ENCODE measurements at places on chromosomes 3 and 15.

DNA sequence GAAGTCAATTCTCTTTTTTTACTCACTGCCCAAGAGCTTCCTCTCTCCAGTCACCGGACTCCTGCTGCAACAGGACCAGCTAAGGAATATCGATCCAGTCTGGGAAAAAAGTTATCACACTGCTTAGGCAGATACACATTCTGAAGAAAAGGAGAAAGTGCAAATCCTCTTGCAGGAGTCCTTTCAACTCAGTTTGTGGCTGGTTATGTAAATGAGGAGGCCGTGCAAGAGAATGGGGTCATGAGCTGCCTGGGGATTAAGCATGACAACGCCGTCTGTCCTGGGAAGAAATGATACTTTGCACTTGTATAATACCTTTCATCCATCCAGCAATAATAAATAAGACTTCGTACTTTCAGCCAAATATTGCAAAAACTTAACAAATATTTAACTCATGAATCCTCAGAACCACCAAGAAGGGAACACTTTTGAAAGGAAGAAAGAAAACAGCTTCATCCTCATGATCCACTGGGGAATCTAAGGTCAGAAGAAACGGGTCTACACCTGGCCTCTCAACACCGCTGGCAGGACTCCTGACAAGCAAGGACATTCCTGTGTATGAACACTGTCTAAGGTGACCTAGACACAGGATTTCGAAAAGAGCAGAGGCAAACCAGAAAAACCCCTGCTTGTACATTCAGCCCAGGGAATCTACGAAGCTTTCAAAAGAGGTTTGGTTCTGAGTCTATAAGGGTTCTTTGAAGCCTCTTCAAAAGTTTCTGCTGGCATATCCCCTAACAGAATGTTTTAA is 13.1 kb upstream of the WWTR1 start:
- no peaks in the 10 kb centered on the region for H3K4me1 ChIP-seq
- no peaks in the 10 kb centered on the region for H3K36me3 ChIP-seq
- no peak for DNase-seq
- no peak overlapping the region for H3K27ac ChIP-seq
- H3K27me3 ChIP-seq = no peaks in the 10 kb centered on the region

- no peaks in the 10 kb centered on the region for H3K27me3 ChIP-seq
- H3K4me3 ChIP-seq = no peak overlapping the region
- no peaks in the 10 kb centered on the region for H3K36me3 ChIP-seq
- peak overlapping the region; percentile 52 for H3K27ac ChIP-seq
- no peaks in the 10 kb centered on the region for H3K4me1 ChIP-seq
Measured at GRCh38 chr15:99818872-99819271, 85.6 kb upstream of the LYSMD4 start.

DNA sequence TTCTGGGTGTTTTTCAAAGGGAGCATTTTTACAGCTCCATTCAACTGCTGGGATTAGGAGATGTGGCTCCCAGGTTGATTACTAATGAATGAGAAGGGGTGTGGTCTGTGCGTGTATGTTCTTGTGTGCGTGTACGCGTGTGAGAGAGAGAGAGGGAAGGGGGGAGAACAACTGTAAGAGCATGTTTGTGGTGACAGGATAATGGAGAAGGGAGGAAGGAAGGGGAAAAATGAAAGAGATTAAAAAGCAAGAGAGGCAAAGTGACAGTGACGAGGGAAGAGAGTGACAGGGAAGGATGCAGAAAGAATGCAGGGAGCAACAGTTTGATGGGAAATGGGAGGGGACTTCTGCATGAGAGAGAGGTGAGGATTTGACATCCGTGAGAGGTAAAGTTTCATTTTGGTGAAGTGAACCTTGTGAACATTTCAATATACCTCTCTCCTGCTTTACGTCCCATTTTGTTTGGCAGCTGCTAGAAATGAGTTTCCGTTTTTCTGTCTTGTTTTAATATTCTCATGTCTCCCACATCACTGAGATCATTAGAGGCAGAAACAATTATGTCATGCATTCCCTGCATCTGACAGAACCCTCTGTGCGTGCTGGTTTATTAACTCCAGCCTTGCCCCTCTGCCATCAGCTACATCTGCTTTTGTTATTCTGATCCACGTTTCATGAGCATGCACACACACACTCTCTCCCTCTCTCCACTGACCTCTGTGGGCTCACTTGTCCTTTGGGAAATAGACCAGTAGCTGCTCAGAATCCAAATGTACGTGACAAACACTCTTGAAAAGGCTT is 161.6 kb downstream of the GAP43 start:
- H3K4me1 ChIP-seq = peaks cover 8% of the 10 kb centered on the region
- peak overlapping the region; percentile 97 for H3K27ac ChIP-seq
- DNase-seq = no peak
- peak overlapping the region; percentile 69 for H3K4me3 ChIP-seq
- no peaks in the 10 kb centered on the region for H3K27me3 ChIP-seq

- H3K27ac ChIP-seq = no peak overlapping the region
- no peaks in the 10 kb centered on the region for H3K27me3 ChIP-seq
- DNase-seq = no peak
- H3K4me3 ChIP-seq = no peak overlapping the region
- no peaks in the 10 kb centered on the region for H3K36me3 ChIP-seq
Measured at GRCh38 chr3:183466575-183466974, 38.2 kb upstream of the MCF2L2 start.

GRCh38 chr15:65410036-65410435 is 12.7 kb downstream of the IGDCC4 start:
- no peaks in the 10 kb centered on the region for H3K36me3 ChIP-seq
- no peak overlapping the region for H3K4me3 ChIP-seq
- H3K27ac ChIP-seq = peak overlapping the region; percentile 86
- H3K4me1 ChIP-seq = peaks cover 40% of the 10 kb centered on the region
- H3K27me3 ChIP-seq = no peaks in the 10 kb centered on the region

GRCh38 chr3:130242850-130243569 is 102.5 kb upstream of the COL6A5 start:
- no peak overlapping the region for H3K4me3 ChIP-seq
- H3K27ac ChIP-seq = no peak overlapping the region
- H3K27me3 ChIP-seq = no peaks in the 10 kb centered on the region
- DNase-seq = peak; percentile 12
- no peaks in the 10 kb centered on the region for H3K36me3 ChIP-seq

GRCh38 chr3:186589121-186589520 is 18.6 kb downstream of the DNAJB11 start:
- H3K4me1 ChIP-seq = no peaks in the 10 kb centered on the region
- H3K27ac ChIP-seq = no peak overlapping the region
- H3K36me3 ChIP-seq = peaks cover 18% of the 10 kb centered on the region
- no peak for DNase-seq
- no peak overlapping the region for H3K4me3 ChIP-seq
- H3K27me3 ChIP-seq = no peaks in the 10 kb centered on the region

DNA sequence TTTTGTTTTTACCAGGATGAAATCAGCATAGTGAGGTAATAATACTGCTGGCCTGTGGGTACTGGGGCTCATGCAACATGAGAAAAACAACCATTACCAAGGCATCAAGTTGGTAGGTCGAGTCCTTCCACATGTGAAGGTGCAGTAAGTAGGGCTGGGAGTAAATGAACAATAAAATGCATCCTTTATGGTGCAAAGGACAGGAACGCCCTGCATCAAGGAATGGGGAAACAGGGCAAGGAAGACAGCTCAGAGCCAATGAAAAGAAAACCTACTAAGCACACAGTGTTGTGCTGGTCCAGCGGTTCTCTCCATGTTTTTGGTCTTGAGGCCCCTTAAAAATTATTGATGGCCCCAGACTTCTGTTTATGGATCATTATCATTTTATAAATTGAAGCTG is 168.5 kb upstream of the TPM1 start:
- H3K36me3 ChIP-seq = no peaks in the 10 kb centered on the region
- H3K4me1 ChIP-seq = no peaks in the 10 kb centered on the region
- no peak overlapping the region for H3K4me3 ChIP-seq
- no peaks in the 10 kb centered on the region for H3K27me3 ChIP-seq

GRCh38 chr15:83446904-83447709 is at the start of gene SH3GL3:
Gene SH3GL3, plus strand, starts transcription at chr15:83447341. Its CDS starts 193 bp downstream, at chr15:83447534.
- peak; percentile 86 for DNase-seq
- H3K4me3 ChIP-seq = peak within 1 kb of the TSS; percentile 34
- H3K27me3 ChIP-seq = peaks cover 5% of the 10 kb centered on the region
- H3K27ac ChIP-seq = no peak within 1 kb of the TSS
- no peaks in the 10 kb centered on the region for H3K36me3 ChIP-seq

DNA sequence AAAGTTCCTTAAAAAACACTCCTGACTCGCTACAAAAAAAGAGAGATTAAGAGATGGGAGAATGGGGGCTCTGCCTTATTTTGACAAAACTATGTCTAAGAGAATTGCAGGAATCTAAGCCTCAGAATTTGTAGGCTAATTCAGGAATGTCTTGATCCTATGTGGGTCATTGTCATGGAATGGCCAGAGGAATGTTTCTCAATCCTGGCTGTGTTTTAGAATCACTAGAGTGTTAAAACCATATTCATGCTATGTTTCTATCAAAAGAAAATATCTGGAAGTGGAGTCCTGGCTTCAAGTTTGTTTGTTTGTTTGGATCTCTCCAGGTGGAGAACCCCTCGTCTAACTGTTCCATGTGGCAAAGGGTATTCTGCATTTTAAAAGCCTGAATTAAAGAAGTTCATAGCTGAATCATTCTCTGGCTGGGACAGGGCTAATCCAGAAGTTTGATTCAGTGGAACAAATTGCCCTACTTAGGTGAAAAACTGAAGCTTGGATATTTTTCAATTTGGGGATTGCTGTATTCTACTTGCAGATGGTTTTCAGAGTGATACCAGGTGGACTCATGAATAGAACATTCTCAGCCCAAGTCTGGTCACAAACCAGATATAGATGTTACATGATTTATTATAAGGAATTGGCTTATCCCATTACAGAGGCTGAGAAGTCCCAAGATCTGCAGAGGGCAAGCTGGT is 28.2 kb downstream of the GJD2 start:
- no peak overlapping the region for H3K27ac ChIP-seq
- H3K27me3 ChIP-seq = peaks cover 3% of the 10 kb centered on the region
- DNase-seq = no peak
- no peaks in the 10 kb centered on the region for H3K36me3 ChIP-seq
- H3K4me1 ChIP-seq = peaks cover 6% of the 10 kb centered on the region

DNA sequence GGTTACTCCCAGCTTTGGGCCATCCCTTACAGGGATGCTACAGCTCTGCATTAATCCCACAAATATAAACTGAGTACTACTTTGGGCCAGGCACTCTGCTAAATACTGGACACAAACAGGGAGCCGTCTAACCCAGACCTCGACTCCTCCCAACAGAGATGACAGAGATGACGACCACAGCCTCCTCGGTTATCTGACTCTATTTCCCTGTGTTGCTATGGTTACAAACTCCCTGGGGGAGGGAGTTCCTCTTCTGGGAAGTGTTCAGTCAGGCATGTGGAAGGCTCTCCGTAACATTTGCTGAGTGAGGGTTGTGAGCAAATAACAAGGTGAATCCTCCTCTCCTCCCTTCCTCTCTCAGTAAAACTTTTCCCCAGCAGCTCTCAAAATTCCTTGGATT is 6.7 kb upstream of the CMTM7 start:
- H3K36me3 ChIP-seq = no peaks in the 10 kb centered on the region
- no peak overlapping the region for H3K27ac ChIP-seq
- H3K4me1 ChIP-seq = no peaks in the 10 kb centered on the region
- H3K27me3 ChIP-seq = no peaks in the 10 kb centered on the region

- no peaks in the 10 kb centered on the region for H3K36me3 ChIP-seq
- H3K27me3 ChIP-seq = no peaks in the 10 kb centered on the region
- no peak overlapping the region for H3K4me3 ChIP-seq
- H3K27ac ChIP-seq = no peak overlapping the region
- no peak for DNase-seq
Measured at GRCh38 chr3:25655659-25656058, 9.0 kb downstream of the TOP2B start.

DNA sequence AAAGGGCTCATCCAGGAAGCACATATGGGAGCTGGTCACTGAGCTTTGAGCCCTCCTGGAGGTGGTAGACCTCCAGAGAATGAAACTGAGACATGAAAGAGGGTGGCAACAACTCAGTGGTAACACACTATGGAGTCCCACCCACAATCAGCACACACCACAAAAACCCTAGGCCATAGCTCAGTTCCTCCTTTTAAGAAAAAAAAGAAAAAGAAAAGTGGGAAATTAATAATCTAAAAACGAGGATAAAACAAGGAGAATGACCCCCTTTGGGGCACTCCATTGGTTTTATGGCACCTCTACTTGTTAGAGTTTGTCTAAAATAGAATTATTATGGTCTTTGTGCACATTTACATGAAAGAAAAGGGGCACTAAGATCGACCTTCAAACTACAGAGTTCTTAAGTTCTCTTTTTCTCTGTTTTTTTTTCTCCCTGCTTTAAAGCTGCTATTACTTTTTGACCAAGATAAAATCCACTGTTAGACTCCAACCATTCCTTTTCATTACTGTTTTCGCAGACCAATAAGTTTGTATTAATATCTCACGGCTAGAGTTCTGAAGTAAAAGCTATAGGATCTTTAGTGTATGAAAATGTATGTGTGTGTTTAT is 40.2 kb upstream of the ZBTB20 start:
- H3K36me3 ChIP-seq = no peaks in the 10 kb centered on the region
- H3K4me1 ChIP-seq = no peaks in the 10 kb centered on the region
- no peaks in the 10 kb centered on the region for H3K27me3 ChIP-seq
- DNase-seq = no peak
- no peak overlapping the region for H3K4me3 ChIP-seq
- H3K27ac ChIP-seq = no peak overlapping the region

GRCh38 chr15:51155016-51155580 is 60.4 kb upstream of the TNFAIP8L3 start:
- no peak overlapping the region for H3K27ac ChIP-seq
- H3K27me3 ChIP-seq = no peaks in the 10 kb centered on the region
- DNase-seq = no peak
- H3K4me1 ChIP-seq = no peaks in the 10 kb centered on the region
- no peak overlapping the region for H3K4me3 ChIP-seq

DNA sequence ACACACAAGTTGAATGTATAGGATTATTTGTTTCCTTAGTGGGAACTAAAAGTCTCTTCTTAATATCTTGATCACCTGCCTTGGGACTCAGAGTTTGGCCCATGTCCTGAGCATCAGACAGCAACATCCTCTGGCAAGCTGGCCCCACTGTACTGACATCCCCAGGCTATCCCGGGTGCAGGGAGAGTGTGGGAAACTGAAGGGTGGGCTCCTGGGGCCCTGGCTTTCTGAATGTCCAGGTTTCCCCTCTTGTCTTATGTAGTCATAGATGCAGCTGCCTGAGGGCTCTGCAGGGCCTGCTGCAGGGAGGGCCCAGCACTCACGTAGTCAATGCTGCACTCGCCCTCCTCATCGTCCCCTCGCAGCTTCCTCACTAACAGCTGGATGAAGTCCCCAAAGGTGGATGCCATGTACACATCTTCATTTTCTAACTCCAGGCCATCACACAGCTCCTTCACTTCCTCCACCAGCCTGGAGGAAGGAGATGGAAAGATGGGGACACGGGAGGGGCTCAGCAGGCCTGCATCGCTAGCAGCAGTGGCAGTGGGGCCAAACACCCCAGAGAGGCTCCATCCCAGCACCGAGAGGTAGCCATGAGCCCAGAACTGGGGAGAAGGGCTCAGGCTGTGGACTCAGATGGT is 42.8 kb downstream of the ALDH1L1 start:
- no peak for DNase-seq
- no peaks in the 10 kb centered on the region for H3K27me3 ChIP-seq
- H3K36me3 ChIP-seq = no peaks in the 10 kb centered on the region
- no peak overlapping the region for H3K27ac ChIP-seq
- no peak overlapping the region for H3K4me3 ChIP-seq

GRCh38 chr3:43012174-43012573 is 33.1 kb downstream of the GASK1A start:
- H3K4me1 ChIP-seq = peaks cover 11% of the 10 kb centered on the region
- H3K36me3 ChIP-seq = no peaks in the 10 kb centered on the region
- no peak for DNase-seq
- H3K4me3 ChIP-seq = no peak overlapping the region

GRCh38 chr3:119378259-119378803 is 84.1 kb downstream of the ARHGAP31 start:
- no peaks in the 10 kb centered on the region for H3K27me3 ChIP-seq
- no peak overlapping the region for H3K27ac ChIP-seq
- no peak overlapping the region for H3K4me3 ChIP-seq
- no peak for DNase-seq
- H3K36me3 ChIP-seq = peaks cover 15% of the 10 kb centered on the region
- no peaks in the 10 kb centered on the region for H3K4me1 ChIP-seq

All from thyroid gland (tissue), 4 donors.